Stimulated activated CD4-positive, alpha-beta T cell treated with anti-CD3 and anti-CD28 coated beads, Interleukin-15, amount 100 ng/mL, for 1 hour (primary cell): ENCODE measurements at places on chromosomes 1 and 21.

DNA sequence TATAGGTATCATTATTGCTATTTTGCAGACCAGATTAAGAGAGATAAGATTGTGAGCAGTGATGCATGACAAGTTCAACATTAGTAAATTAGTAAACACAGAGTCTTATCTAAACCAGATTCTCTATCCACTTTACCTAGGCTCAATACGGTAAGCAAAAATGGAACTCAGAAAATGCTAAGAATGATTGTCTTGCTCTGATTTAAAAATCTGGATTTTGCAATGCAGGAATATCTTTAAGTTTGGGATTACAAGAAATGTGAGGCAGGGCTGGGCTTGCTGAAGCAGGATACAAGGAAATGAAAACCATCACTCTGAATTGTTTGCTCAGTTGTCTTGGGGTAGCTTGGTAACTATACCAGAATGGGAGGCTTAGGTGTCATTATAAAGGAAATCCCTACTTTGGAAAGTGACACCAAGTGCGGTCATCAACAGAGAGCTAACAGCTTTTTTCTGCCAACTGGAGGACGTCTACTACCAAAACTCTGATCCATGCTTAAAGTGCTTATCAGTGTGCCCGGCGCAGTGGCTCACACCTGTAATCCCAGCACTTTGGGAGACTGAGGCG lies 332.7 kb upstream of the RUNX1 start:
- DNase-seq: no peak

DNA sequence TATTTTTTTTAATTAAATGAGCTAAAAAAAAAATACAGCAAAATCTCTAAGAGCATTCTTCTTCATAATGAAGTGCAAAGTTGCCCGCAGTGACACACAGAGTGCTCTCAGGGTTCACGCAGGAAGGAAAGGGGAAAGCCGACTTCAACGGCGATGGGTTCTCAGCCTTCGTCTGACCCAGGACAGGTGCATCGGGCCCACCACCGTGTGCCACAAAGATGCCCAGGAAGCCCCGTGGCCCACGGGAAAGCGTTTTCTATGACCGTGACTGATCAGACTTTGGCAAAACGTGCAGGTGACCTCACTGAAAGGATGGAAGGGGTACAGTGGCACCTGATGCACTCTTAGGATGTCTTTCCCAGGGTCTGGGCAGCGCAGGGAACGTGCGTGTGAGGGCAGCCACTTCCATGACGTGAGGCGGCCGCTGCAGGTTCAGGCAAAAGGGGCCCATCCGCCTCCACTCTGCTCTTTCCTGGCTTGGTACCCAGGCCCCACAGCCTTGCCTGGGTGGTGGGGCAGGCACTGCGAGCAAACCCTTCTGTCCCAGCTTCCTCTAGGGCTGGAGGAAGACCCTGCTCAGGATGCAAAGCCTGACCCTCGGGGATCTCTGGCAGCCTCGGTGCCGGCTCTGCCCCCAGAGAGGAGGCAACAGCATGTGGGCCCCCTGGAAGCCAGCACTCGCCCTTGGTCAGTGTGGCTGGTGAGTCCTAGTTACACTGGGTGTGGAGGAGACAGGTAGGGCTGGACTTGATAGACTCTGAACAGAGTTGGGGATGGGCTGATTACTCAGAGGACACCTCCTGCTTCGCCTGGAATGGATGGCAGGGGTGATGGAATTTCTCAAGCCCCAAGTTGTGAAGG lies 8.3 kb downstream of the LRRC47 start:
- no peak for DNase-seq

DNA sequence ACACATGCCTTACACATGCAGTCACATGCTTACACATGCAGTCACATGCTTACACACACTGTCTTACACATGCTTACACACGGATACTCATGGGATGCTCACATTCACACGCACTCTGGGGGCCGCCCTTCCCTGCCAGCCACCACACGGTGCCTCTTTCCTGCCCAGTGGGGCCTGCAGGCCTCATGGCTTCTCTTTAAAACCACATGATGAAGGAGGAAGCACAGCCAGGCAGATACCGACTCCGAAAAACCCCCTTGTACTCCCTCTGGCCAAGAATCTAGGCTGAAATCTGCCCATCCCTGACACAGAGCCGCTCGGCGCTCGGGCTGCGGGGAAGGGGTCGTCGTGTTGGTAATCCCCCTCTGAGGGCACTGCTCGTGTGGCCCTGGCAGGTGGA lies 113.0 kb downstream of the PRDM16 start:
- no peak for DNase-seq

GRCh38 chr1:36542962-36543515 lies 60.3 kb upstream of the CSF3R start:
- DNase-seq: no peak

DNA sequence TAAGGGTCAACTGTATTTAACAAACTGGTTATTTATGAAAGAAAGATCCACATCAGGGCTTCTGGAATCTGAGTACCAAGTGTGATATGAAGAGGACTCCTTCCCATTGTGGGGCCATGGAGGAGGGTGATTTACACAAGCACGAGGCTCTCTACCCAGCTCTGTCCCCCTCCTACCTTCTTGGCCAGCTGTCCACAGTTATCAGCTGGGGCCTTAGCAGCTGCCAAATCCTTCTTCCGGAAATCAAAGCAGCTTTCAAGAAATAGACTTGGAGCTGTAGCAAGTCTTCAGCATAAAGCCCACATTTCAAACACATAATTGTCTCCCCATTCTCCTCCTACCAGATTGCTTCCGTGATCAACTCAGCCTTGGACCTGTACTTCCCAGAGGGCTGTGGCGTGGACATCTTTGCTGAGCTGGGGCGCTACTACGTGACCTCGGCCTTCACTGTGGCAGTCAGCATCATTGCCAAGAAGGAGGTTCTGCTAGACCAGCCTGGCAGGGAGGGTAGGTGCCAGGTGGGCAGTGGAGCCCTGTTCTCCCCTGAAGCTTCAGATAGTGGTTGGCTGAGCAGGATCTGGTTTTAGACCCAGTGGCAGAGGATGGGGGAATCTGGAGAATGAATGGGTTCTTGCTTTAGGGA lies 15.5 kb downstream of the AZIN2 start:
- no peak for DNase-seq

DNA sequence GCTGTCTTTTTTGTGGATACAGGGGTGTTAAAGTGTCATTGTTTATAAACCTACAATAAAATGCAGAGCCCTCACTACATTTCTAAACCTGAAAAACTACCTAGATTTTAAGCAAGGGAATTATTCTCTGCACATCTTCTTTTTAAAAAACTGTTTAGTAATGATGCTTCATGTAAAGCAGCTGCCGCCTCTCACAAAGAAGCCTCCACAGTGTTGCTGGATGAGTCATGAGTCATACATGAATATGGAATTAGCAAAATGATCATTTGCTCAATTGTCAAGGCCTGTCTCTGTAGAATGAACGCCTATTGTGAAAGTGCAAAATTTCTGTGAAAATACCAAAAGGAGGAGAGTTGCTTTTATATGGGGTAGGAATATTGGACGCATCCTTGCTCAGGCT lies 259.5 kb upstream of the CHRM3 start:
- no peak for DNase-seq

GRCh38 chr1:150927624-150928023 lies 1.5 kb downstream of the SETDB1 start:
- no peak for DNase-seq

- no peak for DNase-seq
These were observed 1.9 kb downstream of the FAM110D start for GRCh38 chr1:26160527-26161414.

- DNase-seq: no peak
These were observed 7.0 kb downstream of the GPR3 start for GRCh38 chr1:27399251-27400025.

GRCh38 chr21:46356005-46356338 lies 32.0 kb downstream of the PCNT start:
- DNase-seq: no peak

DNA sequence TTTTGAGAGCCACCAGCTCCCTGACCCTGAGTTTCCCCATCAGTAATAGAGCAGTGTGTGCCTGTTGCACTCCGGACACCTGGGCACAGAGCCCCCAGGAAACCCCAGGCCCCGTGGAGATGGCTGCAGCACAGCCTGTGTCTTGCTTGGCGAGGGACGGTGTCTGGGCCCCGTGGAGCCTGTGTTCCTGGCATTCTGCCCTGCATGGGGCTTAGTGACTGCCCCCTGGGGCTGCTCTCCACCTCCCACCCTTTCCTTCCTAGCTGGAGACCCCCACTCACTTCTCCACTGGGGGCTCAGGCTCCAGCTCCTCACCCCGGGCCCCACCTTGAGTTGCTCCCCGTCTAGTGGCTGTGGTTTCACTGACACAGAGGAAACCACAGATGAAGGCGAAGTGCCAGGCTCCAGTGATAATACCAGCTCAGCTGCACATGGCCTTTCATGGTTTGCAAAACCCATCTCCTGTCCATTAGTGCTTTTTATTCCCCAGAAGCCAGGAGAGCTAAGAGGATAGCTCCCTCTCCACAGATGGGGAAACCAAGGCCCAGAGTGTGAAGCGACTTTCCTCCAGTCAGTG lies 39.4 kb downstream of the DMRTB1 start:
- DNase-seq: no peak

- DNase-seq: no peak
These were observed 134.7 kb upstream of the TNR start for GRCh38 chr1:175877939-175878737.

GRCh38 chr1:100868364-100868995 lies 26.2 kb downstream of the EXTL2 start:
- DNase-seq: no peak

- DNase-seq: no peak
These were observed 31.2 kb downstream of the BACE2 start for GRCh38 chr21:41199123-41199522.

DNA sequence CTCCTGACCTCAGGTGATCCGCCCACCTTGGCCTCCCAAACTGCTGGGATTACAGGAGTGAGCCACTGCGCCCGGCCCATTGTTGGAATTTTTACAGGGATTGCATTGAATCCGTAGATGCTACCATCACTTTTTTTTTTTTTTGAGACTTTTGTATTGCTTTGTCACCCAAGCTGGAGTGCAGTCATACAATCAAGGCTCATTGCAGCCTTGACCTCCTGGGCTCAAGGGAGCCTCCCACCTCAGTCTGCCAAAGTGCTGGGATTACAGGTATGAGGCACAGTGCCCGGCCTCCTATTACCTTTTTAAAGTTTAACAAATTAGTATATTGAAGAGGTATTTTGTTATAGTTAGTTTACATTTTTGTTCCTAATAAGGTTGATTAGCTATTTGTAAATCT lies 62.2 kb upstream of the SLC45A1 start:
- DNase-seq: no peak

GRCh38 chr21:23664193-23664694 lies 1943.0 kb downstream of the MRPL39 start:
- DNase-seq: no peak

- DNase-seq: no peak
These were observed 50.2 kb downstream of the ST3GAL3 start for GRCh38 chr1:43757343-43758053.

DNA sequence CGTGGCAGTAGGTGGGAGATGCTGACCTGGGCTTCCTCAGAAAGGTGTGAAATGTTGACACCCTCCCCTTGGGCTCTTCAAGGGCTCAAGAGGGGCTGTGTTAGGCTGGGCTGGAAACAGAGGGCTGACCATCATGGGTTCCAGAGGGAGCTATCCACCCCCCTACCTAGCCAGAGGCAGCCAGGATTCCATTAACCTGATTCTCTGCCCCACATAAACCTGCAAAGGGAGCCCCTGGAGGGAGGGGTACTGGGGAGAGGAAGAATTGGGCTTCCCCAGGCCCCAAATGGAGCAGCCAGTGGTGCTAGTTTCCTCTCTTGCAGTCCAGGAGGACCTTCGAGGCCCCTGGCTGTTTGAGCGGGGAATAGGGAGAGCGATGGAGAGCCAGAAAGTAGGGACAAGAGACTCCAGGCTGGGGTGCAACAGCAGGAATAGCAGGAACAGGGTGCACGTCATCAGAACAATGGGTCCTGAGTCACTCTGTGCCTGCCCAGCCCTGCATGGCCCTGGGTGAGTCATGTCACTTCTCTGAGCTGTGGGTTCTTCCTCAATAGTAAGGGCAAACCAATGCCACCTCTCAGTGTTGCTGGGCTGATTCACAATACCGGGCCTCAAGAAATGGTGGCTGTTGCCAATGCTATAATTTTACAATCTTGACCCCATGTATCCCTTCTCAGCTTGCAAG lies 121.2 kb downstream of the EPHB2 start:
- DNase-seq: no peak

DNA sequence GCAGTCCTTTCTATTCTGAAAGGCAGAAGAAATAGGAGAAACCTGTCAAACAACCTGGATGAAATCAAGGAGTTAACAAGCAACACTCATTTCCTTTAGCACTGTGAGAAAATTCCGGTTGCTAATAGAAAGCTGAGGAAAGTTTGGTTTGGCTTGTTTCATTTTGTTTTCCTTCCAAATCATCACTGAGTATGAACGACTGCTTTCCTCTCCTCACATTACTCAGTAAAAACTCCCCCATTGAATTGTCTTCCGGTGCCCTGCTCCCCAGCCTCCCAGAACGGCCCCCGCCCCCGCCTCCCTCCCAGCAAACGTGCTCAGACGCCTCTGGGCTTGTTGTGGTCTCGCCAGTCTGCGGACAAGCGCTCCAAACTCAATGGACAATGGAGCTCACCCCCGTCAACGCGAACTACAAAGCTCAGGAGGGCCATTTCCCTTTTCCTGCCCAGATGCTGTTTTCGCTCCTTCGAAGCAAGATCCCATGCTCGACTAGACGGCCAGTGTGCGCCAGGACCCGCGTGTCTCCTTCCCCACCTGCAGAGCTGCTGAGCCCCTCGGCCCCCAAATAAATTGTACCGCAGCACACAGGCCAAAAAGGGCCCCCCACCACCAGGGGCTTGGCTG lies 747 bp downstream of the STX6 start:
- no peak for DNase-seq

GRCh38 chr1:49016030-49016977 lies 239.6 kb upstream of the BEND5 start:
- no peak for DNase-seq

GRCh38 chr1:228697207-228698016 lies 37.9 kb upstream of the RHOU start:
- no peak for DNase-seq

DNA sequence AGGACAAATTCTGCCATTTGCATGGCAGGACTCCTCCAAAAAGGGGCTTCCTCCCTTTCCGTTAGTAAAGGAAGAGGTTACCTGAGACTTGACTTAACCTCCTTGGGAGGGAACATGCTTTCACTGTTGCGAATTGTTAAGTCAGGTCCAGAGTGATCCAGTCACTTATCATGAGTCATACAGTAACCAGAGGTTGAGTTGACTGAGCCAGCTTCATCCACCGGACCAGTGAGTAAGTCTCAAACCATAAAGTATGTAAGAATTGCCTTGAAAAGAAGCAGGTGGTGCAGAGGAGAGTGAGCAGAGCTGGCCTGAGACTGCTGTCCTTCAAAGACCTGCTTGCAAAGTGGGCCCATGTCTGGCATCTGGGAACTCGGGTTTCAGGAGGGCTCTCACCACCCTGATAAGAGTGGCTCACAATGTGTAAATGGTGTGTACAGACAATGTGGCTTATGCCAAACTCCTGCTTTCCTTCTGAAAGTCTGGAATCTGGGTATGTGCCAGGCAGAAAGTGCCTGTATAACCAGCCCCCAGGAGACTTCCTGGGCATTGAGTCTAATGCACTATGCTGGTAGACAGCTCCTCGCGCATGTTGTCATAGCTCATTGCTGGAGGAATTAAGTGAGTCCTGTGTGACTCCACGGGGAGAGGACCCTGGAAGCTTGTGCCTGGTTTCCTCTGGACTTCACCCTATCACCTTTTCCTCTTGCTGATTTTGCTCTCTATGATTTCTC lies 84.3 kb upstream of the KLHDC7A start:
- no peak for DNase-seq
